ENCODE measurements at places on chromosomes 3 and 15.
A peak's percentile ranks its signal among the peaks of the same experiment; 100 is the strongest.

DNA sequence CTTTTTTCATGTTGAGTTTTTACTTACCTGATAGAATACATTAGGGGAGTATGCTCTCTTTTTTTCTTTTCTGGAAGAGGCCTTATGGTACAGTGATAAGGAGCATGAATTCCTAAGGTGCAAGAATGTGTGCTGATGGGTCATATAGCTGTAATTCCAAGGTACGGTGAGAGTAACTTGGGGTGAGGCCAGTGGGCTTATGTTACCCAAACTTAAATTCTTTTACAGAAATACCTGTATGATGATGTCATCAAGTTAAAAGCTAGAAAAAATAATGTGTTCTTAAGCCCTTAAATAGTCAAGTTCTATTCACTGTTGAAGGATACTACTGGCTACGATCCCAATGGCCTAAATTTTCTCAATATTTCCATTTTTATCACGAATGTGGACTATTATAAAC, 111.2 kb downstream of the GMPS start:
- no peak for DNase-seq

GRCh38 chr15:90807074-90807785, 61.2 kb upstream of the FURIN start:
- no peak for DNase-seq

- DNase-seq: no peak
Observed at GRCh38 chr3:161607056-161607455, 110.4 kb downstream of the OTOL1 start.

DNA sequence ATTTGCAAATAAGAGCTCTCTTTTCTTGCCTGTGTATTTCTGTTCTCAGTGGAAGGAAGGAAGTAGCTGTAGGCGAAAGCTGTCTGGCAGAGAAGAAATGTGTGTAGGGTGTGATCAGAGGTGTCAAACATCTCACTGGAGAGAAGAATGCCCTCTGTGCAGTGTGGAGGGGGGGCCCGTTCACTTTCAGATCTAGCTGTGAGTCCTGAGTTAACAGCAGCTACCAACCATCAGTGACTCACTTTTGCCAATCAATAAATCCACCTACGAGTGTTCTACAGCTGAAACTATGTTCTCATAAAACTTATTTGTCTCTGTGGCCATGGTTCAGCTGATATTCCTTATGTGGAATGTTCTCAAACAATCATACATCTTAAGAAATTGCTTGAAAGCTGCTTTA, 103.7 kb downstream of the FRMD4B start:
- no peak for DNase-seq

DNA sequence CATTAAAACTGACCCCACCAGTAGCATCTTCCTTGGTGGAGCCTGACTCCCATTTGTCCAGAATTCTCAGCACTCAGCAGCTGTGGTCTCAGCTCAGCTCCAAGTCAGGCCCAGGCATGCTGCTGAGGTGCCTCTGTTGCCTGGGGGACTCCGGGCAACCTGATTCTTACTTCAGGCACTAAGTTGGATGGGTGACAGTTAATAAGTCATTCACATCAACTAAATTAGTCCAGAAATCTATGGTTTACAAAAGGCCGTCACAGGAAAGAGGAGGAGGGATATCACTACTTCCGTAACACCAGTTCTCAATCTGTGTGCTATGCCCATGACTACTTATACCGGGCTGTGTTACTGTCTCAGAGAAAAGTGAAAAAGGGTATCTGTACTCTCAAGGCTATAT, 310.2 kb downstream of the SATB1 start:
- no peak for DNase-seq

DNA sequence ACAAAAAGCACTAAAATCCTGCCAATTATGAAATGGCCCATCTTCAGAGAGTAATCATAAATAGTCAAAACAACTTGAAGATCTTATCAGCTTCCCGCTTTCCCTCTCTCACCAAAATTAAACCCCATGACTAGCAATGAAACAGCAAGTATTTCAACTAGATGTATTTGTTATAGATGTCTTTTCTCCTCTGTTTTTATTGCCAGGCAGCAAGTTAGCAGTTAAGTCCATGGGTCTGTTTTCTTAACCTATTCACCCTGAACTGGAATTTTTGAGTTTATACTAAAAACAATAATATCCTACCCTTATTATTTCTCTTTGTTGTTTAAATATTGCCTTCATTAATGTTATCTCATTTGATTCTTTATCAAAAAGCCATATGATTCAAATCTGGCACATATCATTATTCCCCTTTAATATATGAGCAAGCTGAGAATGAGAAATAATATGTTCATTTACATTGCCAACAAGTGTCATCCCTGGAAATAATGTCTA, 23.3 kb downstream of the AQP9 start:
- DNase-seq: no peak

DNA sequence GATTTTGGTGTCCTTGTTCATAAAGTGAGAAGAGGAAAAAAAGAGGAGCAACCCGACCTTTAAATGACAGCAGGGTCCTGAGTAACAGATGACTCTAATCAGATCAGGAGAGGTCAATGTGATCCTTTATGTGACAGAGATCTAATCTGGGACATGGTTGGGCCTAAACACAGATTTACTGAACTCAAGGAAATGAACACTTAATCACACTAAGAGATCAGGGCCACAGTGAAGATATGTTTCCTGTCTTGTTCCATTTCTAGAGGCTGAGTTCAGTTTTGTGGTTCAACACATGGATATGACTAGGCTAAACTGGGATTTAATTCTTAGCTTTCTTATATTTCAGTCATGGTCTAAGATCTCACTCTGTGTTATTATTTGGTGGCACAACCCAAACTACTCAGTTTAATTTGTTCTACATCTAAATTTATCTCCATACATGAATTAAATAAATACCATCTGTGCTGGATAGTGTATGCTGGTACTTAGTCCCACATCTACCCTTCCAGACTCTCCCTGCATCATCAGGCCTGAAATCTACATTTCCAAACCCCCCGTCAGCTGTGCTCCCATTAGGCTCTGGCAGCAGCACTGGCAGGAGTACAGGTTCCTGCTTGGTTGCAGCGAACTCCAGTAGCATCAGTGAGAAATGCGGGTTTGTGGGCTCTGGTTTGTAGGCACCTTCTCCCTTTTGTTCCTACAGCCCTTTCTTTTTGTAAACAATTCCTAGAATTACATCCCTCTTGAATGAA, 22.6 kb downstream of the SFMBT1 start:
- no peak for DNase-seq

DNA sequence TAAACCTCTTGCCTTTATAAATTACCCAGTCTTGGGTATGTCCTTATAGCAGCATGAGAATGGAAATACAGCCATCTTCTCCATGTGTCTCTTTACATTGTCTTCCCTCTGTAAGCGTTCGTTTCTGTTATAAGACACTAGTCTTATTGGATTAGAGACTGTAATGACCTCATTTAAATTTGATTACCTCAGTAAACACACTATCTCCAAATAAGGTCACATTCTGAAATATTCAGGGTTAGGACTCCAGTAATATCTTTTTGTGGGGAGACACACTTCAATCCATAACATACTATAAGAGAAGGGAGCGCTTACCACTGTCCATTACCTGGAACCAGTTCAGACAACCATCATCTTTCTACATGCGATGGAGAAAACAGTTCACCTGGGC, 34.3 kb upstream of the CD47 start:
- DNase-seq: no peak

- no peak for DNase-seq
Observed at GRCh38 chr3:46612324-46612723, at the start of gene FAM240A. Gene FAM240A, plus strand, starts transcription at chr3:46612525. Its CDS starts 159 bp downstream, at chr3:46612684.

DNA sequence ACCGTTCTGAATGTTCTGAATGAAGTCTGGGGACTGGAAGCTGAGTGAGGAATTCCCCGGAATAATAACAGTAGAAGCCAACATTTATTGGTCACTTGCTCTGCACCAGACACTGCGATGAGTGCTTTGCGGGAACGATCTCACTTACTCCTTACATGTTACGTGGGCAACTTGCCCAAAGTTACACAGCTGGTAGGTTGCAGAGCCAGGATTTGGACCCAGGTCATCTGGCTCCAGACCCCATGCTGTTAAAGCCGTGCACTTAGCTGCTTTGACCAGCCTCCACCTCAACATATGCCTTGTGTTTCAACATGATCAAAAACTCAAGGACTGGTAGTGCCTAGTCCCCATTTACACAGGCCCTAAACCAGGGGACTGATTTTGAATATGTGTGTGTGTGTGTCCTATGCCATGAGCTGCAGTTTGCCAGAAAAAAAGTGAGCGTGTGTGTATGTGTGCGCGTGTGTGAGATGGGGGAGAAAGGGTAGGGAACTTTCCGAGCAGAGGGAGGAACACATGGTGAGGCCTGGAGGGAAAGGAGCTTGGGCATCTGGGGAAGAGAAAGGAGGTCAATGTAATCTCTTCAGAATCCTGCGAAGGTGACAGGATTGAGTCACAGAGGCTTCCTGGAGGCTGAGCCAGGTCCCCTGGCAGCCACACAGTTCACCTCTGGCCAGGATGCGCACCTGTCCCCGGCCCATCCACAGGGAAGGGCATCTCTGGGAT, 28.9 kb downstream of the LINGO1 start:
- DNase-seq: no peak

GRCh38 chr3:73784686-73785392, 160.1 kb upstream of the PDZRN3 start:
- DNase-seq: no peak

- no peak for DNase-seq
Observed at GRCh38 chr3:40397129-40397528, 10.1 kb downstream of the ENTPD3 start.

- DNase-seq: peak; percentile 65
Observed at GRCh38 chr3:185549122-185549521, 3.3 kb downstream of the LIPH start.

Measured in uterus (tissue), 4 donors.